ENCODE measurements at places on chromosomes 4 and X. TPM values are rescaled to one million over a fixed set of nuclear protein-coding genes. Genes with fewer than 3 reads are reported as not detected.

Gene SYTL4
- 5.5 TPM for total RNA-seq

Gene TCEAL2
- 0.28 TPM for total RNA-seq

Gene OTUD6A
- total RNA-seq: not detected

Gene GPR82
- not detected for total RNA-seq

Gene GYPE
- 0.74 TPM for total RNA-seq

Gene ARHGEF38
- not detected for total RNA-seq

Gene DIAPH2
- total RNA-seq: 11.6 TPM

Gene APELA
- not detected for total RNA-seq

Gene EDNRA
- 8.0 TPM for total RNA-seq

Gene ODAM
- total RNA-seq: not detected

Gene IL13RA1
- 56.0 TPM for total RNA-seq
